ENCODE measurements at places on chromosomes 7 and 10.
A peak's percentile ranks its signal among the peaks of the same experiment; 100 is the strongest.

GRCh38 chr10:76017733-76018433 is 586.5 kb downstream of the LRMDA start:
- DNase-seq, result no peak

- DNase-seq, result no peak
Observed at GRCh38 chr10:63437116-63437949, 28.4 kb downstream of the JMJD1C start.

GRCh38 chr7:154960063-154960790 is 42.7 kb downstream of the PAXIP1 start:
- no peak for DNase-seq

- peak; percentile 33 for DNase-seq
Observed at GRCh38 chr10:69962746-69963135, 89.9 kb upstream of the MACROH2A2 start.

DNA sequence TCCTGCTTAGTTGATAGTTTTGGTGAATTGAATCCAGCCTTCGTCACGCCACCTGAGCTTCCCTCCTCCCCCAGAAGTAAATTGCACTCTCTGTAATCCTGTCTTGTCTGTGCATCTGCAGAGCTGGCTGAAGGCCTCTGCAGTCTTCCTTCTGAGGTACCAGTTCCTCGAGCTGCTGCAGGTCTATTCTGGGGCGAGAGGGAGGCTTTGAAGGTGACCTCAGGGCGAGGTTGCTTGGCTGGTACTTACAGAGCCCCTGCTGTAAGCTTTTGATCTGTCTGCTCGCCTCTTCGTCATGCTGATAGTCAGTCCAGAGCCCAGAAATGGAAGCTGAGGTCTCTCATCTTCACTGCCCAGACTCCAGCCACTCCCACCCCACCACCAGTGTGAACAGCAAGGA is 513.6 kb upstream of the FOXK1 start:
- DNase-seq, result no peak

GRCh38 chr7:102836191-102836919 is 76.4 kb upstream of the LRRC17 start:
- no peak for DNase-seq

DNA sequence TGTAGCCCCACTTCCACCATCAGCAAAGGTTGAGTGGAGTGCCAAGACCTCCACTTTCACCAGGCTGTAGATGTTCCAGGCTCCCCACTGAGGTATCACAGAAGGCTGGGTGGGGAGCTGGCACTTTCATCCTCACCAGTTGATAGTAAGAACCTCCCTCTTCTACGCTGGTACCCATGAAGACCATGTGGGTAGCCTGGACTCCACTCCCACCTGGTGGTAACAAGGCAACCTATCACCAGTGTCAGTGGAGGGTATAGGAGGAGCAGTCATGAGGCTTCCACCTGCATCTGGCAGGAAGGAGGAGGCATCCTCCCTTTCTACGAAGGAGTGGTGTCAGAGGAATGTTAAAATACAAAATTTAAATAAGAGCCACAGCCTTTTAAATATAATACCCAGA is 4.4 kb downstream of the SMIM30 start:
- peak; percentile 41 for DNase-seq

DNA sequence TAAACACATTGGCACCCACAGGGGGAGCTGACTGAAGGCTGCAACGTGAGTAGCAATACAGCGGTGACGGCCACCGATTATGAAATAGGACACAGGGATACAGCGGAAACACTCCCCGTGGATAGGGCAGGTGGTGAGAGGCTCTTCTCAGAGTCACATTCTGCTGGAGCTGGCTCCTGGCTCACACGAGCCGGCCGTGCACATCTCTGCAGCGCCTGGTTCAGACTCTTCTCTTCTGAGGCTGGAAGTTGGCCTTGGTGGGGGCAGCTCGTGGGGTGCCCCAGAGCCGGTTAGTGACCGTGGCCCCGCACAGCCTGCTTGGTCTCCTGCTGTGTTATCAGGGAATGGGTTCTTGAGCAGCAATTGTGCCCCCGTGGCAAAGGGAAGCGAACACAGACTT is 61.3 kb upstream of the EN2 start:
- no peak for DNase-seq

- DNase-seq, result no peak
Observed at GRCh38 chr10:1709161-1709560, 28.2 kb downstream of the ADARB2 start.

- peak; percentile 1 for DNase-seq
Observed at GRCh38 chr7:95509199-95509598, 23.5 kb downstream of the ASB4 start.

- peak; percentile 50 for DNase-seq
Observed at GRCh38 chr7:149872419-149873073, 1.2 kb upstream of the ATP6V0E2 start.

- no peak for DNase-seq
Observed at GRCh38 chr10:127195041-127195506, 1.3 kb downstream of the INSYN2A start.

DNA sequence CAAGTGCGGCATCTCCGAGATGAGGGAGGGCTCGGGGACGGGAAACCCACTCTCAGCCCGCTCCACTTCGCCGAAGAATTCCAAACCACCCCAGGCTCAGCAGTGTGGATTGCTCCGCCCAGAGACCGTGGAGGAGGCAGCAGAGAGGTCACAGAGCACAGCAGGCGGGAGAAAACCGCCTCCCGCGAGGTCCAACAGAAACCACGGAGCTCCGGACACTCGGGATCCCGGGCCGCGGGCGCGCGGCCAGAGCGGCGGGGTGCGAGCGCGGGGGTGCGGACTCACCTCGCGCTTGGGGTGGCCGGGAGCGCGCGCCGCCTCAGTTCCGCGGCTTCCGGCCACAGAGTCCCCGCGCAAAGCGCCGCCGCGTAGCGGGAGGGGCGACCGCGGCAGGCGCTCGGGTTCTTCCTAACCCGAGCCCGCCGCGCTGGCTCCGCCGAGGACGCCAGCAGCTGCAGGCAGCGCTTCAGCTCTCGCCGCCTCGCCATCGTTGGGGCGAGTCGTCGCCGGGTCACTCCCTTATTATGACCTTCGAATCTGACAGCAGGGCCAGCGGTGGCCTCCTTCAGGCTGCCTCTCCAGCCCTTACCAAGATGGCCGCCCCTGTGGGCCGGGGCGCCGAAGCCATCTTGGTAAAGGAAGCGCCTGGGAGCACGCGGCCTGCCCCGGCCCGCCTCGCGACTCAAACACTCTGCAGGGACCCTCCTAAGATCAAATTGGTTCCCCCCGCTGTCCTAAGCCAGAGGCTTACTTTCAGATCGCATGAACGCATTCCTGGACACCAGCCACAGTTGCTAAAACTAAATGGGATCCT is at the start of gene NAPEPLD:
Gene NAPEPLD (minus strand): TSS at position 106 of the 814 bp plus-strand sequence. CDS start 20,323 bp downstream, outside the sequence.
- DNase-seq, result peak; percentile 85

DNA sequence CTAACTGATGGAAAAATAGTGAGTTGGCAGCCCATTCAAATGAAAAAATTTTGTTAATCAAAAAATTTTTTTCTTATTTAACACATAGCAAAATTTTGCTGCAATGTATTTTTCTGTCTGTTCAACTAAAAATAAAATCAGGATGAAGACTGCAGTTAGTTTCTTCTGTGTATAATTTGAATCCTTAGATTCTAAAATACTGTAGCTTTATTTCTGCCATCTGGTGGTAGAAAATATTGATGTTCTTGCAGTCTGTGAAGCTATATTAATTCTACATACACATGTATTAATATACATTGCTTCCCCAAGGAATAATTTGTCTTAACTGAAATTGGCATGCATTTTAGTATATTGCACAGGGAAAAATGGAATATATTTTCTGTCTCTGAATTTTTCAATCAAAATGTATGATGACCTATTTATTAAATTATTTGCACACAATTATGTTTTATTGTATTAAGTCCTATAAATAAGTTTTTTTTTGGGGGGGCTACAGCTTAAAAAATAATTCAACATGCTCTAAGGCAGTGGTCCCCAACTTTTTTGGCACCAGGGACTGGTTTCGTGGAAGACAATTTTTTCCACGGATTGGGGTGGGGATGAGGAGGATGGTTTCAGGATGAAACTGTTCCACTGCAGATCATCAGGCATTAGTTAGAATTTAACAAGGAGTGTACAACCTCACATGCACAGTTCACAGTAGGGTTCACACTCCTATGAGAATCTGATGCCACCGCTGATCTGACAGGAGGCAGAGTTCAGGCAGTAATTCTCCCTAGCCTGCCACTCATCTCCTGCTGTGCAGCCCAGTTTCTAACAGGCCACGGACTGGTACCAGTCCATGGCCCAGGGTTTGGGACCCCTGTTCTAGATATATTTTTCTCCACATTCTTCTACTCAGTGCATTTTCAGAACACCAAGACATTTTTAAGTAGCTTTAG is 119.4 kb downstream of the GNAT3 start:
- no peak for DNase-seq

- no peak for DNase-seq
Observed at GRCh38 chr7:79822620-79823240, 311.9 kb upstream of the GNAI1 start.

DNA sequence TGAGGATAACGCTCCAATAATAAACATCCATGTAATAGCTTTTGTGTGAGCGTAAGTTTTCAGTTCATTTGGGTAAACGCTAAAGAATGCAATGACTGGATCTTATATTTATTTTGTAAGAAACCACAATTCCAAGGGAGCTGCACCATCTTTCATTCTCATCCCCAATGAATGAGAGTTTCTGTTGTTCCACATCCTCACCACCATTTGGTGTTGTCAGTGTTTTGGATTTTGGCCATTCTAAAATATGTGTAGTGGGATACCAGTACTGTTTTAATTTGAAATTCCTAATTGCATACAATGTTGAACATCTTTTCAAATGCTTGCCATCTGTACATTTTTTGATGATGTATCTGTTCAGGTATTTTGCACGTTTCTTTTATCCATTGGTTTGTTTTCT is 50.9 kb upstream of the SEMA3D start:
- no peak for DNase-seq

- DNase-seq, result no peak
Observed at GRCh38 chr10:122359621-122360020, 14.9 kb upstream of the PLEKHA1 start.

DNA sequence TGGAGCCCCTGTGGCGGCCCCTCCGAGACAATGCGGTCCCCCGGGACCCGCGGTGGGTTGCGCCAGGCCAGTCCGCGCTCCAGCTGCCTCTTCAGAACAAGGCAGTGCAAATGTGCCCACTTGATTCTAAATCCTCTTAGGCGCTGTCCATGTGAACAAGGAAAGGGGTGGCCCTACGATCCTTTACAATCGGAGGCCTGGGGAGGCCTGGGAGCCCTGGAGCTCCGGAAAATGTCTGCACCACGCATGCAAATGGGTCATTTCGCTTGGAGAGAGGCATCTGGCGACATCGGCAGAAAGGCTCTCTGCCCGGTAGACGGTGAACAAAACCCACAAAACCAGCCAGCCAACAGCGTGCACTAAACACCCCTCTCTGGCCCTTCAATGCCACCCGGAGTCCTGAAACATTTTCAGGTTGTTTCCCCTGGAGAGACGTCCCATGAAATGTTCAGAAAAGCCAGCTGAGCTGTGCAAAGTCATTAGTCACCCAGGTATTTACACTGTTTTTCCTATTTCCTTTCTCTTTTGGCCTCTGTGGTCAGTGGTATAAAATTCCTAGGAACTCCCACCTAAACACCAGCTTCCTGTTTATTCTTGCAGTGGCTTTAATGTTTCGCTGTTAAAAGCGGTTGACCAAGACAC is 102.8 kb upstream of the ZNF438 start:
- DNase-seq, result no peak

DNA sequence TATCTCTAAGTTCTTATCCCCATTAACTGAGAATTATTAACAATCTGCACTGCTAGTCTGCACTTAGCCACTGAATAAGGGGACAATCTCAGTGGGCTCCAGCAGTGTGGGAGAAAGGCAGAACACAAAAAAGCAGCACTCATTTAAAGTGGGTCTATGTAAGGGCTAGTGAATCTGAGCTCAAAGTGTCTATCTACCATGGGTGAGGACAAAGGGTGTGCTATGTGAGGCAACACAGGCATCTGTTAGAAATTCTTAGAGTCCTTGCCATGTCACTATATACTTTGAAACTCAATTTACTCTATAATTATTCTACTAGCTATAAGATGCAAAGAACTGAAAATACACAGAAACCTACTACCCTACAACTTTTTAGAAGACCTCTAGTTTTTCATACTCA is 135.8 kb upstream of the TMEM168 start:
- no peak for DNase-seq

DNA sequence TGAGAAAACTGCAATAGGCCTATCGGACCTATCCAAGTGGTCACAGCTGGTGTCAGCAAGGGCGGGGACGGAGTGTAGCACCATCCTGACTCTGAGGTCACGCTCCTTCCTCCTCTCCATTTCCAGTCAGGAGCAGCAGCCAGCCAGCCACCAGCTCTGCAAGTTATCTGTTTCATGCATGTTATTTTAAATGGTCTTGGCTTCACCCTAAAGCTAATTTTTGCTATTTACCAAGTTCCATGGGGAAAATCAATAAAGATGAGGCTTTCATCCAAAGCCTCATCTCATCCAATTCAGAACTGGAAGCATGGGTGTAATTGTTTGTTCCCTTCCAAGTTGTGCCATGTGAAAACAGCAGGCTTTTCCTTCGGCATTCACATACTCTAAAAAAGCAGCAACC is 49.3 kb downstream of the ICA1 start:
- DNase-seq, result no peak

- DNase-seq, result no peak
Observed at GRCh38 chr7:80210400-80210799, 75.8 kb downstream of the GNAI1 start.

DNA sequence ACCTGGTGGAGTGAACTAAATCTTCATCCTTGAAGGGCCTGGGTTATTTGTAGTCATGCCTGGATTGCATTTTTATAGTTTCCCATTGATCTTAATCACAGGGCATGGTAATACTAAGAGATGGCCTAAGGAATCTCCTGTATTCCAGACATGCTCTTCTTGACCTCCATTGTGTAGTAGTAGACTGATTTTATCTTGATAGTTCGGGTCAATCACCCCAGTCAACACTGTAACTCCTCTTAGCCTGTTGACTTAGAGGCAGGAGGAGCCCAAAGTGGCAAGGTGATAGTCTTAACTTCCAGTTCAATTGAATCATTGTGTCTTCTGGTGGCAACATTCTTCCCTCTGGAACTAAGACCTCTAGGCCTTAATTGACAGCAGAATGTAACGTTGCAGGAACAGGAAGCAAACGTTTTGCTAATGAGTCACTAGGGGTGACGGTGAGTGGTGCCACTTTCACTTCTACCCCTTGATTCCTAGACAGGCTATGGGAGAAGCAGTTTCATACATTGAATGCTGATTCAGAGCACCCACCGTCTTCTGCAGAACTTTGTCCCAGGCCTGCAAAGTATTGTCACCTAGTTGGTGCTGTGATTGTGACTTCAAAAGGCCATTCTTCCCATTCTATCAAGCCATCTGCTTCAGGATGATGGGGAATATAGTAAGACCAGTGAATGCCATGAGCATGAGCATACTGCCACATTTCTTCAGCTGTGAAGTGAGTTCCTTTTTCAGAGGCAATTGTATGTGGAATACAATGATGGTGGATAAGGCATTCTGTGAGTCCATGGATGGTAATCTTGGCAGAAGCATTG is 24.0 kb upstream of the PAPSS2 start:
- no peak for DNase-seq

GRCh38 chr10:133109711-133110110 is 22.0 kb downstream of the ADGRA1 start:
- no peak for DNase-seq

DNA sequence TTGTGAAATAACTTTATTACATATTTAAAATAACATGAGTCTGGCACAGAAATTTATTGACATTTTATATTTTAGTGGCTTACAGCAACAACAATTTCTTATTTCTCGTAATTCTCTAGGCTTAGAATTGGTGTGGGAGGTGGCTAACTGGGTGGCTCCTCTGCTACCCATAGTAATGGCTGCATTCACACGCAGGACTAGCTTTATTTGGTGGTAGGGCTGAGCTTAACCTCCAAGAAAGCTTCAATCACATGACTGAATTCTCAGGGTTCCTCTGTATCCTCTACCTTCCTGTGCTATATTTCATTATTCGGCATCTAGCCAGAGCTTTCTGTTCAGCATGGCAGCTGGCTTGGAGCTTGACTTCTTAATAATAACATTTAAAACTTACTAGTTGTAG is 138.8 kb downstream of the ZWINT start:
- DNase-seq, result no peak
